HEK293T (cell line): ENCODE measurements at places on chromosomes 11 and 22.
A peak's percentile ranks its signal among the peaks of the same experiment; 100 is the strongest.

GRCh38 chr11:1853376-1854131 is 670 bp downstream of the LSP1 start:
- DNase-seq: no peak

DNA sequence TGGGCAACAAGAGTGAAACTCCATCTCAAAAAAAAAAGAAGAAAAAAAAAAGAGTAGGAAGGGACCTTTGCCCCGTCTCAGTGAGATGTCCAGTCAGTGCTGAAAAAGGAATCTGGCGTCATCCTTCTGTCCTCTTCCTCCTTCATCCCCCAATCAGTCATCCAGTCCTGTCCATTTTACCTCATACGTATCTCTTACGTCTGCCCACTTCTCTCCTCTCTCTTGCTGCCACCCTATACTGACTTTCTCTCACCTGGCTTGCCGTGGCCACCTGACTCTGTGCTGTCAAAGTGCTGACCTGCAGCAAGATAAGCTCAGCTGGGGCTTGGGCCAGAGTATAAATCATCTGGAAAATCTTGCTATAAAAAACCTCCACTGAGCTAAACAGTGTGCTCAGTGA is 13.6 kb downstream of the SEPTIN3 start:
- DNase-seq: no peak

DNA sequence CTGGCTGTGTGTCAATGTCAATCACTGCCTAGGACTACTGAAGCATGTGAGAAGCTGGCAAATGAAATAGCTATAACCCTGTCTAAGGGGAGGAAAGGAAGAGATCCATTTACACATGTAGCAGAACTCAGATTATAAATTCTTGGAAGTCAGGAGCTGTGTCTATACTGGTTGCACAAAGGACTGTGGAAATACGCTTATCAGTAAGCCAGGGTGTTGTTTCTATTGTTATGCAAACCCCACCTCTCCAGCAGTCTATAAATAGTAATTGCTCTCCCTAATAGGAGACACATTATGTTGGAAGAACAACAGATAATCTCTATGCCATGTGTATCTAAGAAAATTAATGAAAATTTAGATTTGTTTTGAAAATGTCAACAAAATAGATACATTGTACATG is 693.4 kb upstream of the CCDC90B start:
- no peak for DNase-seq

DNA sequence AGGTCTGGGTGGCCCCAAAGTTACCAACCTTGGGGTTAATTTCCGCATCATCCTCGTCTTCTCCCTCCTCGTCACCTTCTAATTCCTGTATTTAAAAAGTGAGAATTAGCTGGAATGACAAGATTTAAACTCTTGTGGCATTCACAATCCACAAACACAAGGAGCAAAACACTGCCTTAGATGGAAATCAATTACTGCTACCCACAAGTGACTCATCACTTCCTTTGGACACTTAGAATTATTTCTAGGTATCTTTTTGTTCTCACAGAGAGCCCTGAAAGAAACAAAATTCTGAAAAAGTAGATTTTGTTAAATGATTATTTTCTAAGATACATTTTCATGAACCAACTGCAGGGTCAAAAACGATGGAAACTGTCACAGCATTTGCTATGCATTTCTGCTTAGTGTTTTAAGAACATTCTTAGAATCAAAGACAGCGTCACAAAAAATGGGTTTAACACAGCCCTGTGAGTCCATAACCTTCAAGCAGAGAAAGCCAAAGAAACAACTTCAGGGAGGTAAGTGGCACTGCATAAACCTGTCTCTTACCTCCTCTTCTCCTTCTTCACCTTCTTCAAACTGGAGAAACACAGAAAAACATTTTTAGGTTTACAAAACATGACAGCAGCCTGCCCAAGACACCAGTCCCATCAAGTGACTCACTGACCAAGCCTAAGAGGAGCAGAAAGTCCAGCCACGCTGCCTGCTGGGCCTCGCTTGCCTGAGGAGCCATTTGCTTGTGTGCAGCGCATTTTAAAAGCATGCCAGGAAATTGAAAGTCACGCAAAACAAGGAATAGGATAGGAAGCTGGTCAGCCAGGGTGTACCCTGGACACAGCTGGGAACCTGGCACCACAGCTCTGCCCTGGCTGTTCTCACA is 22.3 kb upstream of the PHLDA2 start:
- no peak for DNase-seq

DNA sequence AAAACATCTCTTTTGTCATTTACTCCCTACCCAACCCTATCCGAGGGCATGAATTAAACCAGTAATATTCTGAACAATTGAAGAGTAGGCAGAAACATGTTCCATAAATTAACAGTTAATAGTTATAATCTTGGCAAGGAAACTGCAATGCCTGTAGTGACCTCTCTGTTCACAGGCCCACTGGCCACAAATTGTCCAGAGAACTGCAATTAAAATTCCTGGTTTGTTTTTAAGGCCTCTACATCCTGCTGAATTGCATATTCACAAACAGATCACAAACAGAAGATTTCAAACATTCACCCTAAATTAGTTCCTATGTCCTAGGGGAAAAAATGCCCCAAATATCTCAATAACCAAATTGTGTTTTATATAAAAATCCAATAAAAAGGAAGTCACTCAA is 143.2 kb upstream of the TRPC6 start:
- no peak for DNase-seq

GRCh38 chr11:74636630-74637184 is 44.3 kb downstream of the POLD3 start:
- no peak for DNase-seq

DNA sequence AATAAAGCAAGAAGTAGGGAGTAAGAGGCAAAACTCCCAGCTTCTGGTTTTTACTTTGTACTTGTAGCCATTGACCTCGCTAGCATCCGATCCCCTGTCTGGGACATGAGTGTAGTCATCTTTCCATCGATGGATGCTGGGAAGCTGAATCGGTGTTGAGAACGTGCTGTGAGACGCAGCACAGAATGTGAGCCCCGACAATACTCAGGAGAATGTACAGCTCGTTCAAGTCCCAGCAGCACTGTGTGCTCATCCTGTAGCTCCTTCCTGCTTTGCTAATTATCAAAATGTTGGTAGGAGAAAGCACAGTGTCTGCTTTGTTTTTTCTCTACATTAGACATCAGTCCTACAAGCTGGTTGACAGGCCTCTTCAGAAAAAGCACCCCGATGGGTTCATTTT is 56.6 kb downstream of the JAM3 start:
- DNase-seq: no peak

- DNase-seq: no peak
These were observed 31.2 kb upstream of the SMIM35 start for GRCh38 chr11:118117790-118118601.

- DNase-seq: no peak
These were observed 33.3 kb downstream of the KCNC1 start for GRCh38 chr11:17767914-17768313.

- DNase-seq: no peak
These were observed 67.5 kb upstream of the THY1 start for GRCh38 chr11:119490253-119491006.

DNA sequence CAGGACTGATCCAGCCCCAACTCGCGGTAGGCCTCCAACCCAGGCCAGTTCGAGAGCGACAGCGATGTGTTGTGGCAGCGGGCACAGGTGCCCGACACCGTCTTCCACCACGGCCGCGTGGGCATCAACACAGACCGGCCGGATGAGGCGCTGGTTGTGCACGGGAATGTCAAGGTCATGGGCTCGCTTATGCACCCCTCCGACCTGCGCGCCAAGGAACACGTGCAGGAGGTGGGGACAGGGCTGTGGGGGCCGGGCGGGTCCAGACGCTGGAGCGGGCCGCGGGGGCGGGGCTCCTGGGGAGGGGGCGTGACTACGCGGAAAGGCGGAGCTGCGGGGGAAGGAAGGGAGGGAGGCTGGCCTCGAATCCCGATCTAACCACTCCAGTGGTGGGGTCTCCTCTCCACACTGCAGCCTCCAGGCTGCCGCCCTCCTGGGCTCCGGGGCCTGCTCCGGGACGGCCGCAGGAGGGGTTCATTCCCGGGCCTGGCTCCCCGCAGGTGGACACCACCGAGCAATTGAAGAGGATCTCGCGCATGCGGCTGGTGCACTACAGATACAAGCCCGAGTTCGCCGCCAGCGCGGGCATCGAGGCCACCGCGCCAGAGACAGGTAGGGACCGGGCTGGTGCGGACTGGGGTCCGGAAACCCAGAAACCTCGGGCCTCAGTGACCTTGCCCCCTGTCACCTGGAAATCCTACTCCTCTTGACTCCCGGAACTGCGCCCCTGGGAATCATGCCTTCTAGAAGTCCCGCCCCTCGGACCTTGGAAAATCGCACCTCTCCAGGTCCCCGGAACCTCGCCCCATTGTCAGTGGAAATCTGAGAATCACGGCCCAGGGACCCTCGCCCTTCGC is 14.9 kb downstream of the TMEM258 start:
- no peak for DNase-seq

DNA sequence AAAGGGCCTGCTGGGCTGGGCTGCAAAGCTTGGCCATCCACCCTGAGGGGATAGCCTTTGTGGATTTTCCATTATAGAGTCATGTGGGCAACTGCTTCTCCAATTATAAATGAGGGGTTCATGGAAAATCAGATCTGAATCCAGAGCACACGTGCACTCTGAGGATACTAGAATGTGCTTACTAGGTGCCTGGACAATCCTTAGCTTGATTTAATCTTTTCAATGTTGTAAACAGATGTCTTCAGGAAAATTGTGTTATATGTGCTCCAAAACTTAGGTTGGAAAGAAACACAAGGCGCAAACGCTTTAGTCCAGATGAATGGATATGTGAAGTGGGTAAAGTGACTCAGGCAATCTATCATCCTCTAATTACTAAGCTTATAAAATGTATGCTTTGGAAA is 92.0 kb downstream of the SLC17A6 start:
- no peak for DNase-seq

- DNase-seq: no peak
These were observed 3.1 kb downstream of the CD3D start for GRCh38 chr11:118339281-118339961.

GRCh38 chr11:72229336-72229924 is 4.9 kb downstream of the INPPL1 start:
- no peak for DNase-seq

DNA sequence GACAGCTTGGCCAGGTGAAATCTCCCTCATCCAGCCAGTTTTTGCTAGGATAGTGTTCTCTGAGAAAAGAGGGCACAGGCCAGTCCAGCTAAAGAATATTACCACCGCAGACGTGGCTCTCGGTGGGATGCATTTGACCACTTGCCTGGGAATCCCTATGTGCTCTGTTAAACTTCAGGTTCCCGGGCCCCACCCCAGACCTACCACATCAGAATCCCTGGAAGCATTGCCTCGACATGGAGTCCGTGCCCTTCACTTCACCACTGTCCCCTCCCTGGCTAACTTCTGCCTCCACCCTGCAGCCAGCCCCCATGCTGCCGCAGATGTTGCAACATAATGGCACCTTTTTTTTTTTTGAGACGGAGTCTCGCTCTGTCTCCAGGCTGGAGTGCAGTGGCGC is 56.9 kb upstream of the EMID1 start:
- no peak for DNase-seq

- peak; percentile 90 for DNase-seq
These were observed 49.1 kb upstream of the VPREB1 start for GRCh38 chr22:22195265-22196017.

GRCh38 chr11:1820463-1821325 is 14.1 kb upstream of the SYT8 start:
- DNase-seq: no peak

GRCh38 chr22:44855855-44856254 is 103.5 kb downstream of the ARHGAP8 start:
- no peak for DNase-seq

DNA sequence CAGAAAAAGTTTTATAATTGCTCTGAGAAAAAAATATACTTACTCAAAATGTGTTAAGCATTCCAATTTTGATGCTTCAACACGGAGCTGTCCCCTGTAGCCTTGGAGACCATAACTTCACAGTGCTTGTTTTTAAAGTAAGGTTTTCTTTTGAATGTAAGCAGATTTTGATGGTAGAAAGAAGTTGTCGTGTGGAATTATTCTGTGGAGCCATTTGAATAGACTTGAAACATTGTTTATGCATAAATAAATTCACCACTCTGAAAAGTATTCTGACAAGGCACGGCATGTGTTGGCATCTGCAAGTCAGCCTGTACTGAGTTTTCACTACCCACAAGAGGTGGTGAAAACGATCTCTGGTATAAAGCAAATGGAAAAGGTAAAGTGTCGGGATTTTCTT is 115.5 kb downstream of the UVRAG start:
- DNase-seq: no peak

DNA sequence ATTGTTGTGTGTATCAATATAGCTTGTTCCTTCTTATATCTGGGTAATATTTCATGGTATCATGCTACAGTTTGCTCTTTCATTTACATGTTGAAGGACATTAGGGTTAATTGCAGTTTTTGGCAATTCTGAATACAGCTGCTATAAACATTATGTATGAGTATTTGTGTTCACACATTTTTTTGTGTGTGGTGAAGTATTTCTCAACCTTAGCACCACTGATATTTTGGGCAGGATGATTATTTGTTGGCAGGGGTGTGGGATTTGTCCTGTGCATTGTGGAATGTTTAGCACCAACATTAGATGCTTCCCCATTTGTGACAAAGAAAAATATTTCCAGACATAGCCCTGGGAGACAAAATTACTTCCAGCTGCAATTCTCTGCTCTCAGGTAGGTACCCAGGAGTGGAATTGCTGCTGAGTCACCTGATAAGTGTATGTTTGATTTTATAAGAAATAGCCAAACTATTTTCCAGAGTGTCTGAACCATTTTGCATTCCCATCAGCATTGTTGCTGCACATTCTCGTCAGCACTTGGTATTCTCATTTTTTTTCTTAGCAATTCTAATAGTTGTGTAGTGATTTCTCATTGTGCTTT is 128.2 kb downstream of the SNX19 start:
- no peak for DNase-seq

- no peak for DNase-seq
These were observed 9.5 kb upstream of the GNAZ start for GRCh38 chr22:23060612-23061400.

DNA sequence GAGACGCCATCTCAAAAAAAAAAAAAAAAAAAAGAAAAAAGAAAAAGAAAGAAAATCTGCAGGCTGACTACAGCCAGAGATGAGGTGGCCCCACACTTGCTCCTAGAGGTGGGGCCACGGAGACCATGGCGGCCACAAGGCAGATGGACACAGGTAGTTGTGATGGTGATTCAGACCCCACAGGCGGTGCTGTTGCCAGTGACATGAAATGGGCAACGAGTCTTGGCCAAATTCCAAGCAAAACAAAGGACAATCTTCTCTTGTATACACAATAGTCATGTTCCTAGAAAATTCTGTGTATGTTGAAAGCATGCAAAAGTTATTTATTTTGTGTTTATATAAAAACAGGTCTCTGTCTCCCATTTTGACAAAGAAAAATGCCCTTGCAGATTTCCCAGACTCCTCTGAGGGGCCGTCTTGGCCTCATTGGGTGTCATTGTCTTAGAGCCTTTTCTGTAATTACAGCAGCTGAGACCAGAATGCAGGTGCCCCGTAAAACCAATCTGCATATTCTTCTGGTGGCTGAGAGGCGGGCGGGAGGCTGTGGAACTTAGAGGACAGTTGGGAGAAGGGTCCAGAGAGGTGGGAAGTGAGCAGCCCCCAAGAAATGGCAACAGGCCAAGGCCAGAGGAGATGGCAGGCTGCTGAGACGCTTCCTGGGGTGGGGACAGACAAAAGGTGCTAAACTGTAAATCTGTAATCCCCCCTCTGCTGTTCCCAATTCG is 22.5 kb upstream of the DAGLA start:
- no peak for DNase-seq
